ENCODE measurements at places on chromosomes 3 and 15.

DNA sequence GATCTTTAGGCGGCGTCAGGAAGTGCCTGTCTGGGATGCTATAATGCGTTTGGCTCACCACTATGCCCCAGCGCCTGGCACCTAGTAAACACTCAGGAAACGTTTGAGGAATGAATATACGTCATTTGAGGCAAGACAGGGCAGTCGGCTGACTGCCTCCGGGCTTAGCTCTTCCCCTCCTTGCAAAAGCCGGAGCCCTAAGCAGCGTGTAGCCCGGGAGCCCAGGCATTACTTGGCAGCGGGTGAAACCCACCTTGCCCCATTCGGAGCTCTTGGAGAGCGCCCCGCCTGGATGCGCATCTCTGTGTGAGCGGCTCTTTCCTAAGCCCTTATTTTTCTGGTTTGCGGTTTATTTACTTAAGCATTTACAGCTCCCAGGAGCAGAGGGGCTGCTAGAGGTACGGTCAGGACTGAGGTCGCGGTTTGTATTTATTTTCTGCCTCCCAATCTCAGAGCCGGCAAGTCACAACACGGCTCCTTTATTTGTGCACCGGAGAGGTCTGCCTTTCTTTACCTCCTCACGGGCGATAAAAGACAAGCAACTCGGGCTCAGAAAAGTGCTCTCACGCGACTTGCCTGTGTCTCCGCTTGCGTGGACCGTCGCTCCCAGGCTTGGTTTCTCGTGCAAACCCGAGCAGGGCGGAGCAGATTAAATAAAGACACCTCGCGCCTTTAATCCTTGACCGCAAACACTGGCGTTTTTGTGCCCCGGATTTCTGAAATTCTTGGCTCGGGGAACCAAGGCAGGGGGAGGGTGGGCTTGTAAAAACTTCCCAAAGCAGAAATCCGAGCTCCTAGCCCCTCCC lies 737 bp upstream of the ITPR1 start:
- DNase-seq: peak; percentile 70

DNA sequence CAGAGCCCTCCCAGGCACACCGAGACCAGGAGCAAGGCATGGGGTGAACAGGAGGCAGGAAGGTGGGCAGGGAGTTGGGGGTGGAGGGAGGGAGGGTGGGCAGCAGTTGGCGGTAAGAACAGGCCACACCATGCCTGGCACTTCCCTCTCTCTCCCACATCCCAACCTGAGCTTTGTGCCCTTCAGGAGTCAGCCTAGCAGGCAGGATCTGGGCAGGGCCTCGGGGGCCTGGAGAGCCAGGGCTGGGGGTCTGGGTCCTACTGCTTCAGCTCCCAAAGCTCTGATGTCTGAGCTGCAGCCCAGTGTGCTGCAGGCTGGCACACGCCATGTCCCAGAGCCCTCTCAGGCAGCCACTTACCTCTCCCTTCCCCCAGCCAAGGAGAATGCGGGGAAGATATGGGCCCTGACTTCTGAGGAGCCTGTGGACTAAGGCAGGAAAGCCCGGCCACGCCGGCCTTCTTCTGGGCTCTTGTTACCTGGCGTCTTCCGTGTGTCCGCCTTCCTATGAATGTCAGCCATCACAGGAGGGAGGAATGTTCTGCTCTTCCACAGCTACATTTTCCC lies 2.9 kb upstream of the MYL3 start:
- no peak for DNase-seq

DNA sequence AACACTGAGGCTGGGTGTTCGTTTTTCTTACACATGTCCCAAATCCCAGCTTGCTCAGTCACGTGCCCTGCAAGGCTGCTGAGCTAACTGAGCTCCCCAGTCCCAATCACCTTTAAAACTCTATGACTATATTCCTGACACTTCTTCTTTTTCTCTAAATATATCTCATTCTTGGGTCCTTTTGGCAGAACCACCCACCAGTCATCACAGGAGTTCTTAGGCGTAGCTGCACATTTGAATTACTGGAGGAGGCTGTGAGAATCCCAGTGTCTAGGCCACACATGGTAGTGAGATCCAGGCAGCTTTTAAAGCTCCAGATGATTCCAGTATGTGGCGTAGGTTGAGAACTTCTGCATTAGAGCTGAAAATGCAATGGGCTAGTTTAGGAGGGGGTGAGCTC lies 66.3 kb downstream of the ST8SIA2 start:
- no peak for DNase-seq

GRCh38 chr3:120420360-120420759 lies 30.4 kb downstream of the FSTL1 start:
- DNase-seq: no peak

GRCh38 chr3:101828691-101829436 lies 20.4 kb upstream of the NFKBIZ start:
- peak; percentile 53 for DNase-seq

GRCh38 chr15:88221836-88222235 lies 34.7 kb downstream of the NTRK3 start:
- no peak for DNase-seq

DNA sequence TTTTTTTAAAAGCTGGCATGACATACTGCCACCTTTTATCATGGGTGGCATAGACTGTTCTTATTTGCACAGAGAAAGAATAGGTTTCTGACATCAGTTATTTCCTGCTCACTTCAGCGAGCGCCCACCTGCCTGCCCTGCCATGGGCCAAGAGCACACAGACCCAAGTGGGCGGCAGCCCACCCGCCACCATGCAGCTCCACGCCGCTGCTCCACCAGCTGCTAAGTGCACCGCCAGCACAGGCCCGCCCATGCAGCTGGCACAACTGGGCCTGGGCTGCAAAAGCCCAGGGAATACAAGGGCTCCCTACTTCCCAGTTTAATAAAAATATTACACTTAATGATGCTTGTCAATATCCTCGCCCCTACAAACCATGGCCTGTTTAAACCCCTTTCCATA lies 15.4 kb downstream of the ZNF148 start:
- no peak for DNase-seq

- DNase-seq: no peak
These were observed 6.6 kb downstream of the PLSCR5 start for GRCh38 chr3:146598535-146598934.

GRCh38 chr15:63596676-63597037 lies 530 bp upstream of the FBXL22 start:
- DNase-seq: no peak

- no peak for DNase-seq
These were observed 8.8 kb downstream of the RPL32 start for GRCh38 chr3:12832350-12833221.

- no peak for DNase-seq
These were observed 319.5 kb downstream of the C3orf38 start for GRCh38 chr3:88469216-88469615.

- no peak for DNase-seq
These were observed 20.9 kb downstream of the NUDT16 start for GRCh38 chr3:131402391-131403039.

DNA sequence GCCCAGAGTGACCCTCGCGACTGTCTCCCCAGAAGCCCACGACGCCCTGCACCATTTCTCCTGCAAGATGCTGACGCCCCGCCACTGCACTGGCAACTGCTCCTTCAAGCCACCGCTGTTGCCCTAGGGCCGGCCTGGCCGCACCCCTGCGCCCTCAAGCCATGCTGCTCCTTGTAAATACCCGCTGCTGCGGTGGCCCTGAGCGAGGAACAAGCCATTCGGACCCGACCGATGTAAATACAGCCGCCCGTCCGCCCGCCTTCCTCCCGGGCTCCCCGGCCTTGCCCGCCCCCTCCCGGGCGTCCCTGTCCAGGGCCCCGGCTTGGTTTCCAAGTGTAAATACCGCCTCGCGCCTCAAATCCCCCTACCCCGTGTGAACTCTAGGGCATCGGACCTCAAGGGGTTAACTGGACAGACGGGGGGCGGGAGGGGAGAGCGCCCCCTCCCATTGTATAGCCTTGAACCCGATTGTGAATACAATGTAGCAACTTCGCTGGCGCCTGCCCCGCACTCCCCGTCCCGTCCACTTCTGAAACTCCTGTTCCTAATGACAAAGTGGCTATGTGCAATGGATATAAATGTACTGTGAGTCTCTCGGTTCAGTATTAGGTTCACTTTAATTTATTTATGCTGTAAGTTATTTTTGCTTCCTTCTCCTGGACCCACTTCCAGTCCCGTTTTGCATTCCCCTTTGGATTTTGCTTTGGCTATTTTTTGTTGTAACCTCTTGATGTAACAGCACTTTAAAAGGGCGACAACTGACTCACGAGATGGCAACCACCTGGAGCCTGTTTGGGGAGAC lies 5.9 kb downstream of the RNU6-1 start:
- DNase-seq: peak; percentile 46

- DNase-seq: no peak
These were observed 105.0 kb upstream of the TLE3 start for GRCh38 chr15:70202756-70203155.

- no peak for DNase-seq
These were observed 15.7 kb downstream of the CHST13 start for GRCh38 chr3:126539558-126540250.

GRCh38 chr3:12560505-12561190 lies 3.8 kb downstream of the MKRN2 start:
- DNase-seq: peak; percentile 35

- no peak for DNase-seq
These were observed 33.0 kb upstream of the TMEM158 start for GRCh38 chr3:45259133-45259532.

DNA sequence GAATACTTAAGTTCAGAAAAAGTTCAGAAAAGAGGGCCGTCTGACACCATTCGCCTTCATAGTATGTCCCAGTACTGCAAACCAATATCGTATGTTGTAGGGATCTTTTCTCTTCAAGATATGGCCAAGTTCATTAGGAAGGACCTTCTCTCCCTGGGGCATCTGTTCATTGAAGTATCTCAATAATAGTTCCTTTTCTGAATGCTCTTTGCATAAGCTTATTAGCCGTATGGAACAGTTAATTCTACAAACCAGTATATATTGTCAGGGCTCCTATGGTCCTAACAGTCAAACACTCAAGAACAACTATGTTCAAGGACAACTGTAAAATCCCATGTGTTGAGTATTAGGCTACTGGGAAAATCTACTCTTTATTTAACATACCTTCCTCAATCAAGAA lies 203.1 kb downstream of the KLHL25 start:
- DNase-seq: no peak

- no peak for DNase-seq
These were observed 41.5 kb downstream of the PPCDC start for GRCh38 chr15:75064846-75065245.

- no peak for DNase-seq
These were observed 224.8 kb upstream of the BHLHE40 start for GRCh38 chr3:4754180-4755086.

DNA sequence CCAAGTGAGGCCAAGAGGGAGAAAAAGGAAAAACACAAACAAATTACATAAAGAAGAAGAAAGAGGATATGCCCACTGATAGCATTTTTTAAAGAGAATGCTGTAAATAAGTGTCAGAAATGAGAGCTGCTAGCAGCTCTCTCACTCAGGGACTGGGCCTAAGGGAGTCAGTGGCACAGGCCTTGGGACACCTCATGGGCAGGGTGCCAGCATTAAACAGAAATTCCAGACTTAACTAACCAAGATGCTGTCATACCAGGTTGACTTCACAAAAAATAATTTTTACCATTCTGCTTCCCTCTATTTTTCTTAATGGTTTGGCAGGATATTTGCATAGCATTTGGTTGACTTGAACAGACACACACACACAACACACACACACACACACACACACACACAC lies 92.3 kb upstream of the ADAMTSL3 start:
- no peak for DNase-seq

DNA sequence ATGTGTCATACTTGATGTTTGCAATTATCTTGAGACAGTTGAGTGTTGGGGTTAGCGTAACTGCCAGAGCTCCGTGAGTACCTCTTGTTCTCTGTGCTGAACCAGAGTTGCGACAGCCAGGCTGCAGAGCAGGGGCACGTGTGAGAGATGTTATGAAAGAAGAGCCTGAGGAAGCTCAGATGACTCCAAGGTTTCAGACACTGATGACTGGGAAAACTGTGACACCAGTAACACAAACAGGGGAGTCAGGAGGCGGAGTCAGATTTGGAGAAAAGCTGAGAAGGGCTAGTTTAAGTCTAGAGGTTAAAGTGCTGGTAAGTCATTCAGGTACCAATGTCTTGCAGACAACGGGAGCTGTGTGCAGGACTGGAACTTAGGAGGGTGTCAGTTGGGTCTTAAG lies 45.0 kb downstream of the BLM start:
- no peak for DNase-seq

- no peak for DNase-seq
These were observed 74.9 kb upstream of the EPHA3 start for GRCh38 chr3:89032346-89033013.

DNA sequence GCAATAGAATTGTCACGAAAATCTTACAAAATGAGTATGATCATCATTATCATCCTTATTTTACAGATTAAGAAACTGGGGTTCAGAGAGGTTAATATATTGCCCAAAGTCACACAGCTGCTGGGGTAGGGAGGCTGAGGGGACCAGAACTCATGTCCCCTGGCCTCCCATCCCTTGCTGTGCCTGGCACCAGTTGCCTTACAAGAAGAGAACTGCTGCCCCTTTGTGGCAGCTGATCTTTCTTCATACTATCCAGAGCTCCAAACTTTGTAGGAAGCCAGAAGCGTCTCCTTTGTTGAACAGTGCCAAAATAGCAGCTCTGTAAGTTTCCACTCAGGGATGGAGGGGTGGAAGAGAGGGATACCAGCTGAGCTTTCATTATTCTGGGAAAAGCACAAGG lies 236.8 kb upstream of the TBC1D5 start:
- DNase-seq: no peak

DNA sequence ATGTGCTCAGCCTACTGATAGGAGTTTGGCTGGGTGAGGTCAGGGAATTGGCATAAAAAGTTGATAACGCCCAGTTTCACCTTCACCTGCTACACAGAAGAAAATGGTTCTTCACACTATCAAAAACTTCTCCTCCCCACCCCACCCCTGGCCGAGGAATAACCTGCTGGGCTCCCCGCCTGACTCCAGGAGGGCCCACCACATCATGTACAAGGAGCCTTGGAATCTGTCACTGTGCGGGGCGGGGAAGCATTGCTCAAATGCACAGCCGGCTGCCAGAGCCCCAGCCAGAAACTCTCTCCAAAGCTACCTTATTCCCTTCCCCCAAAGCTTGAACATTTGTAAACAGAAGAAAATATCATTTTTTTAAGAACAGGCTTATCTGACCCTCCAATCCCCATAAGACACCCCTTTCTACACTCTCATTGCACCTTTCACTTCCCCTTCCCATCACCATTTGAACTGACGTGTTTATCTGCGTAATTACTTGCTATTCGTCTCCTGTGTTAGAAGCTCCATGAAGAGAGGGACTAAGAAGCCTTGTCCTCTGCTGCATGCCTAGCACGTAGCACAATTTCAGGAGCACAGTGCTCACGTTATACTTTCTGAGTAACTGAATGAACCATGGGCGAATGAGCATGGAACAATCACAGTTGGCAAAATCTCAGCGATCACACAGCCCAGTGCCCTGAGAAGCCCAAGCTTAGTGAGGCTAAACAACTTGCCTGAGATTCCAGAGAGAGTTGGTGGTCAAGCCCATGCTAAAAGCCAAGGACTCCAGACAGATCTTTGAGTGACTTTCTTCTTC lies 82.9 kb downstream of the HES1 start:
- DNase-seq: no peak
